H9 (cell line): ENCODE measurements at places on chromosomes 7 and 10. TPM values are rescaled to one million over a fixed set of nuclear protein-coding genes. Genes with fewer than 3 reads are reported as not detected.

Gene PRSS37
- total RNA-seq: not detected in 2 replicates

GRCh38 chr10:81071087-81071796 is 533.5 kb downstream of the SH2D4B start:
- DNase-seq: no peak

Gene PIP
- not detected in 2 replicates for total RNA-seq

Gene ZCWPW1
- 1.1 and 1.3 TPM in 2 replicates for total RNA-seq

GRCh38 chr10:97546456-97547270 is 25.9 kb upstream of the ANKRD2 start:
- no peak for DNase-seq

GRCh38 chr7:119984247-119984646 is 288.7 kb upstream of the KCND2 start:
- no peak for DNase-seq

Gene NPC1L1
- total RNA-seq: 0.07 and 0.11 TPM in 2 replicates

DNA sequence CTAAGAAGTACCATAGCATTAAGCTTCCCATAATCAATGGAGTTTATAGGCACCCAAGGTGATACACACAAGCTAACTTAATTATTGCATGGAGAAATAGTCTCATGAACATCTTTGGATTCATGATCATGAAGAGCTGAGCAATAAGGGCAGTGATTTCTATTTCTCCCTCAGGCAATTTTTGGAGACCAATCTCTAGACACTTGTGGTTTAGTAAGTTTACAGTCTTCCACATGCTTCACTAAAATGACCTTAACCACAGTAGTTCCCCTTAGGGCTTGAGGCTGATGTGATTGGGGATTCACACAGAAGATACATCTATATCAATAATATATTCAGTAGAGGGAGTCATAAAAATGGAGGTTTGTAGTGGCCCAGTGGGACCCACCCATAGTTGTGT is 241.2 kb downstream of the CCDC7 start:
- no peak for DNase-seq

DNA sequence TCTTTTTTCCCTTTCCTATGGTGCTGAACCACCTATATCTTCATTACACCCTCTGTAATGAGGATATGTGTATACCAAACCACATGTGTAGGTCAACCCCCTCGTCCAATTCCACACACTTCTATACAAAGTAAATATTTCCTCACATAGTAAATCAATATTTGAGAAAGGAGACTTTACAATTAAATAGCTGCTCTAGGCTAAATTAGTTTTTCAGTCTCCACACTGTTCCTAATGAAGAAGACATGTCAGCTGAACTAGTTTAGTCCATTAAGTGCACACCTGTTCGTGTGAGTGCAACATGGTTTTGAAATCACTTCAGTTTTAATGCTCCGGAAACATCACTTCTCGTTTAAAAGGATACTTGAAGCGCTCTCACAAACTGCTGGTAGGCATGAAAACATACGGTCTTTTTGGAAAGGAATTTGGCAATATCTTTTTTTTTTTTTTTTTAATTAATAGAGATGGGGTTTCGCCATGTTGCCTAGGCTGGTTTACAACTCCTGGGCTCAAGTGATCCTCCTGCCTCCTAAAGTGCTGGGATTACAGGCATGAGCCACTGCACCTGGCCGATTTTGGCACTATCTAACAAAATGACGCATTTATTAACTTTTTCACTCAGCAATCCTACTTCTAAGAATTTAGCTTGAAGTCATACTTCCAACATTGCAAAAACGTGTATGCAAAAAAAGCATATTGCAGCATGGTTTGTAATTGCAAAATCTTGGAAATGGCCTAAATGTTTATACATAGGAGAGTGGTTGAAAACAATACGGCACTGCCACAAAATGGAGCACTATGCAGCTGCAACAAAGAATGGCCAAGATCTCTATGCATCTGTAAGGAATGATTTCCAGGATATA is 2.1 kb upstream of the XRCC2 start:
- DNase-seq: no peak

DNA sequence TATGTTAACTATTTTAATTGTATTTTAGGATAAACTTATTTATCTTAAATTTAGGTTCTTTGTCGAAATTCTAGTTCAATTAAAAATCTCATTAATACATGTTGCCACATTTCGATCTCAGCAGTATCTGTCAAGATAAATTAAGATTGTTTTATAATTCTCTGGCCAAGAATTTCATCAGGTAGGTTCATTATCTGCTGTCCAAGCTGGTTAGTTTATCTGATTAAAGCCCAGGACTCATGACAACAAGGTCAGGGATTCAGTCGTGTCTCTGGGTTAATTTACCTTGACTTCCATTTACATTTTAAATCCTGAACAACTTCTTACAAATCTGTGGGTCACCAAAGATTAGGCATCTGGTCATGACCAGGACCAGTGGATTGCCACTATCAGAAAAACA is 7.6 kb downstream of the STEAP4 start:
- no peak for DNase-seq

- DNase-seq: no peak
These were observed 169.6 kb downstream of the ZNF365 start for GRCh38 chr10:62543571-62544355.

DNA sequence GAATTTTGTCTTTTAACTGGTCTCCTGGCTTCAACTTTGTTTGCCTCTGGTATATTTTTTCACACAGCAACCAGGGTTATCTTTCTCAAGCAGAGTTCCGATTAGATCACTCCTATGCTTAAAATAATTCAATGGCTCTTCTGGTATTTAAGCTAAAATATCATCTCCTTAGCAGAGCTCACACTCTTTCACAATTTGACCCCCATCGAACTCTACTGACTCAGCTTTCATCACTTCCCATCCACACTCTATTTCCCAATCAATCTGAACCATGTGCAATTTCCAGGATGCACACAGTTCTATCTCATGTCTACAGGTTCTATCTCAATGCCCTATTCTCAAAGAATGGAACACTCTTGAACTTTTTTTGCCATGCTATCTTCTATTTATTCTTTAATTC is 809.5 kb downstream of the GRID1 start:
- no peak for DNase-seq

- no peak for DNase-seq
These were observed 28.4 kb upstream of the AGK start for GRCh38 chr7:141522657-141523342.

- no peak for DNase-seq
These were observed 92.6 kb upstream of the KIF5B start for GRCh38 chr10:32148864-32149251.

GRCh38 chr10:48502791-48503190 is 102.1 kb downstream of the ARHGAP22 start:
- DNase-seq: no peak

Gene COL13A1
- total RNA-seq: 3.1 and 3.6 TPM in 2 replicates

- DNase-seq: peak; percentile 56
These were observed 825 bp downstream of the FEZF1 start for GRCh38 chr7:122303531-122304318.
